NCI-H82 (cell line): ENCODE measurements at places on chromosomes 11 and 22.
A peak's percentile ranks its signal among the peaks of the same experiment; 100 is the strongest.

GRCh38 chr11:70423523-70424505 is 25.5 kb downstream of the CTTN start:
- no peak for DNase-seq

DNA sequence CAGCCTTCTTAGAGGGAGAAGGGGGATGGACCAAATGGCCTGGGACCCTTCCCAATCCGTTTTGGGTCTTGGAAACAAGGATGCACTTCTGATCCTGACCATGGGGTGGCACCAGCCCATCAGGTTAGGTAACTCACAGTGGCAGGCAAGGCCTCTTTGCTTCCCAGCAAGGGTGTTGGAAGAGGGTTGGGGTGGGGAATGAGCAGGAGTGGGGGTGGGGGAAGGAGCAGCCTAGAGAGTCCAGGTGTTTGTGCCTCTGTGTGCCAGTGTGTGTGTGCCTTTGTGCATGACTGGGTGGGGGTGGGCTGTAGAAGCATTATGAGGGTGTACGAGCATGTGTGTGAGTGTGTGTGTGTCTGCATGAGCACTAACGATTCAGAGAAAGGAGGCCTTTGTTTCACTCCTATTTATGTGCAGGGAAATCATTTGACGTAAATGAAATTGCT is 213.1 kb downstream of the INSC start:
- peak; percentile 82 for DNase-seq

- DNase-seq = peak; percentile 65
Observed at GRCh38 chr11:1202776-1203504, 19.9 kb upstream of the MUC5B start.

GRCh38 chr11:124302347-124303125 is 11.2 kb downstream of the OR8D1 start:
- no peak for DNase-seq

GRCh38 chr11:55942785-55943392 is 6.7 kb upstream of the OR5I1 start:
- DNase-seq = peak; percentile 53

- peak; percentile 67 for DNase-seq
Observed at GRCh38 chr11:71086687-71087258, 165.6 kb downstream of the SHANK2 start.

GRCh38 chr11:113274713-113275582 is 39.4 kb upstream of the TTC12 start:
- DNase-seq = peak; percentile 53

DNA sequence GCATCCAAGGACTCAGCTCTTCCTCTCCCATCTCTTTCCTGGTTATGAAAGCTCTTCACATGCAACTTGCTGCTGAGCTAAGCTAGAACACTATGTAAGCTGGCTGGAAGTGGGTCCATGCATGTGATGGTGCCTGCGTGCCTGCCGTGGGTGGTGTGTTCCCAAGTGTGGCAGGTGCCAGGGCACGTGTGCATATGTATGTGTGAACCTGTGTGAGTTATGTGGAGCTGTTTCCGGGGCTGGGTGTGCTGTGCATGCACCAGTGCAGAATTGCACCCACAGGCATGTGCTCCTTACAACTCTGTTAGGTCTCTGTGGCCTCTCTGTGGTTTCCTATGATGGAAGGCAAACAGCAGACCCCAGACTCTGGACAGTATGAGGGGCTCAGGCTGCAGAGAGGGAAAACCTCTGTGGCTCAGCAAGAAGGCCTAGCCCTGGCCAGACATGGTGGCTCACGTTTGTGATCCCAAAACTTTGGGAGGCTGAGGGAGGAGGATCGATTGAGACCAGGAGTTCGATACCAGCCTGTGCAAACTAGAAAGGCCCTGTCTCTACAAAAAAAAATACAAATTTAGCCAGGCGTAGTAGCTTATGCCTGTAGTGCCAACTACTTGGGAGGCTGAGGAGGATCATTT is 4.1 kb upstream of the P2RY6 start:
- DNase-seq = no peak

DNA sequence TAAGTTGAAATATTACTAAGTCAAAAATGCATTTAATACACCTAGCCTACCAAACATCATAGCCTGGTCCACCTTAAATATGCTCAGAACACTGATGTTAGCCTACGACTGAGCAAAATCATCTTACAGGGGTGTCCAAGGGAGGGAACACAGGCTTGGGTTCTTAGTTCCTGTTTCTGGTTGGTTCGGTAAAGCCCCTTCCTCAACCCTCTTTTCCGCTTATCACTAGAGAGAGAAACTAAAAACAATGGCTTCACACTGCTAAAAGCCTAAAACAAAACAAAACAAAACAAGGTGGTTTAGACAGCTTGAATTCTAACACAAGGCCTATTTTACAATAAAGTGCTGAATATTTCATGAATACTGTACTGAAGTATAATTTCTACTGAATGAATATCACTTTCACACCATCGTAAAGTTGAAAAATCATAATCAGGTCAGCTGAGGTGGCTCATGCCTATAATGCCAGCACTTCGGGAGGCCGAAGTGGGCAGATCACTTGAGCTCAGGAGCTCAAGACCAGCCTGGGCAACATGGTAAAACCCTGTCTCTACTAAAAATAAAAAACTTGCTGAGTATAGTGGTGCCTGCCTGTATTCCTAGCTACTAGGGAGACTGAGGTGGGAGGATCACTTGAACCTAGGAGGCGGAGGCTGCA is 118.0 kb downstream of the SIK3 start:
- DNase-seq = no peak

DNA sequence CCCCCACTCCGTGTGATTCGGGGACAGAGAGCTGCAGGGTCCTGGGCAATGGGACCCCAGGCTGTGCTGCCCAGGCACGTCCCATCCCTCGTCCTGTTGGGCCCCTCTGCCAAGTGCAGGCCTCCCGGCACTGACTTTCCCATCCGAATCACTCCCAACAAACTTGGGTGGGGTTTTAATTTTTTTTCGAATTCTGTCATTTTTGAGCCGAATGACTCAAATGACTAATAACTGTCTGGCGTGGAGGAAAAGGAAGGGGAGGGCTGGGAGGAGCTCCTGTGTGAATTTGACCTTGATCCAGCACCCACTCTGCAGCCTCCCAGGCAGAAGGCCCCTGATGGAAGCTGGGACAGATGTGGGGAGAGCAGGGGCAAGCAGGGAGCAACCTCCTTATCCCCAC is 1173.2 kb downstream of the BRD1 start:
- DNase-seq = no peak

- DNase-seq = peak; percentile 64
Observed at GRCh38 chr11:77819921-77820564, 479 bp downstream of the RSF1 start.

DNA sequence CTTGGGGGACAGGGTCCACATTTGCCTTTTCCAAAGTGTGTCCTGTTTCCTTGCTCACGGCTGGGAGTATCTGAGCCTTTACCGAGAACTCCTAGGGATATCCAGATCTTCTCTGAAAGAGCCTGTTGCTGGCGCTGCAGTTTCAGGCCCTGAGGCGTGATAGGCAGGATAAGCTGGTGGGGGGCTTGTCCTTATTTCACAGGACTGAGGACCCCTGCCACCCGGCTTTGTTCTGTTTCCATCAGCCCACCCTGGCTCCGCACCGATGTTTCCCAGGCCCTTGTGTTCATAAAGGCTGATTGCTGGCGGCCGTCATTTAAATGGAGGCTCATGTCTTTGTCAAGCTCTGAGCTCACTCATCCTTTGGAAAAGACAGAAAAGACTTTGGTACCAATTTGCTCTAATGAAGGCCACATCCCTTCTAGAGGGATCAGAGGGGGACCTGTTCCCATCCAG is 9.4 kb upstream of the NPTXR start:
- DNase-seq = no peak

- DNase-seq = peak; percentile 82
Observed at GRCh38 chr11:68632802-68633201, 51.5 kb upstream of the GAL start.

- no peak for DNase-seq
Observed at GRCh38 chr22:25953919-25954318, 211.9 kb downstream of the MYO18B start.
